ENCODE measurements at places on chromosomes 3 and 15.

GRCh38 chr15:38547255-38547997 is 17.2 kb downstream of the RASGRP1 start:
- DNase-seq = no peak

DNA sequence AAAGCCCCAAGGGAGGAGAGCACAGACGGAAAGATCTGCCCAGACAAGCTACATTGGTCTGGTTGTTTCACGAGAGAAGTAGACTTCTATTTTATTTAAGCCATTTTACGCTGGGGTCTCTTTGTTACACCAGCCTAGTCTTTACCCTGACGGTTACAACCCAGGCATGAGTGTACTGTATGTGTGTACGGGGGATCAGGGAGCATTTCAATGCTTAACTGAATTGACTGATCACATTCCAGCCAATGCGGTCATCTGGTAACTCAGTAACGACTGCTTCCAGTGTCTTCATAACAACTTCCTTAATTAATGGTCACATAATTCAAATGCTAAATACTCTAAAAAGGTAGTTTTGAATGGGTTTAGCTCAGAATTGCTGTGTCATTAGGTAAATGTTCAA is 288.6 kb downstream of the FOXP1 start:
- no peak for DNase-seq

DNA sequence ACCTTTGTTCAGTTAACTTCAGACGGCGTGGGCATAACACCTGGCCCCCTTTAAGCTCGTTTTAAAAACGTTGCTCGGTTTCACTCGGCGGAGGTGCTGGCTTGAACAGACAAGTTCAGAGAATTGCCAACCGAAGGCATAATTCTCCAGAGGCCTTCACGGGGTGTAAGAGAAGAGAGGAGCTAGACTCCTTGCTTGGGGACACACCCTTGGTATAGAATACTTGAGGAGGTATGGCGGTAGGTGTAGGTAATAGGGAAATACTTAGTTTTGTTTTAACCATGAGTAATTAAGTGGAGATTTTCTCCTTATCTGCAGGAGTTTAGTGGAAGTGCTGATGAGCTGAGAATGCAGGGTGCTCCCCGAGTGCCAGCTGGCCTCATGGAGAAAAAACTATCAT is 921 bp downstream of the FBXL2 start:
- no peak for DNase-seq

DNA sequence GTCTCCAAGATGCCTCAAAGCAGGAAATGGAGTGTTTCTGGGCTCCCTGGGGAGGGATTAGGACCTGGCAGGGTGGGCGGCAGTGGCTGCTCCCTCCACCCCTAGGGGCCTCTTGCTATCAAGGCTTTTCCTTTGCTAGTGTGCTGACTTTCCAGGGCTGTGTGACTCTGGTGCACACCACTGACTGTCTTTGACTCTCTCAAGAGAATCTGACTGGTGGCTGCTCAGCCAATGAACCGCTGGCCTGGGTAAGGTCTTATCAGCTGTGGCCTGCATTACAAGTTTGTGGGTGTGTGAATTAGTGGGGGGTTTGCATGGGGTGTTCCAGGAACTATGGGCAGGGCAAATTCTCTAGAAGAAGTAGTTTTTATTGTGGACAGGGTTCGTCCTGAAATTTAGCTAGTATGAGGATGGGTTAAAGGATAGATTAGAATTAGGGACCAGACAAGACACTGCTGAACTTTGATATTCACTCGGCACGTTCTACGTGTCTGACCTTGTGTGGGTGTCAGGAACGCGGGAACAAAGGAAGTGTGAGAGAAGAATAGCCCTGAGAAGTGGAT is 29.5 kb downstream of the SIAH2 start:
- no peak for DNase-seq

DNA sequence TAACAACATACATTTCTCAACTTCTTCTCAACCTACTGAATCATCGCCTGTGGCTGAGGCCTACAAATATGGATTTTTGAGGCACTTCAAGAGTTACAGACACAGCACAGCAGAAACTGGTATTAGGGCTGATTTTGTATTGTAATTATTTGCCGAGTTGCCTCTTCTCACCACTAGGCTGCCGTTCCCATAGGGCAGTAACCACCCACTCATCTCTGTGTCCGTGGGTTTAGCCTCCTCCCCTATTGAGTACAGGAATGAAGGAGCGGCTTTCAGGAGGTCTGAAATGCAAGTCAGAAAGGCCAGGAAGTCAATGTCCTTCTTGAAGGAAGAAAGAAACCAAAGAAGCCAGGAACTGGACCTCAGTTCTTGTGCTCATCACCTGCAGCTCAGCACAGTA is 220.8 kb downstream of the MTHFS start:
- DNase-seq = no peak

DNA sequence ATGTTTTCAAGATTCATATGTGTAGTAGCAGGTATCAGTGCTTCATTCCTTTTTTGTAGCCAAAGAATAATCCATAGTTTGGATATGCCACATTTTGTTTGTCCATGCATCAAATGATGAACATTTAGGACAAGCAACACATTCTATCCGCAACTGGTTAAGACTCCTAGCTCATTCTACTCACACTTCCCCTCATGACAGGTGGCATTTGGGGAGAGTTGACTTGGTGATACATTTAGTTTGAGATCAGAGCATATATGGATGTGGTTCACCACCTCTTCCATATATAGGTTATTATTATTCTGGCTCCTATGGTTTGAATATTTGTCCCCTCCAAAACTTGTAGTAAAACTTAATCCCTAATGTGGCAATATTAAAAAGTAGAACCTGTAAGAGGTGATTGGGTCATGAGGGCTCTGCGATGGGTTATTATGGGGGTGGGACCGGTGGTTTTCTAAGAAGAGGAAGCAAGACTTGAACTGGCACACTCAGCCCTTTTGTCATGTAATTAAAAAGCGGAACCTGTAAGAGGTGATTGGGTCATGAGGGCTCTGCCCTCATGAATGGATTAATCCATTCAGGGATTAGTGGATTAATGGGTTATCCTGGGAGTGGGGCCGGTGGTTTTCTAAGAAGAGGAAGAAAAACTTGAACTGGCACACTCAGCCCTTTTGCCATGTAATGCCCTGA is 75.3 kb upstream of the HRH1 start:
- DNase-seq = no peak

GRCh38 chr3:51777985-51778384 is 1.1 kb downstream of the IQCF6 start:
- no peak for DNase-seq

GRCh38 chr3:71006810-71007785 is 576.4 kb downstream of the FOXP1 start:
- DNase-seq = no peak

GRCh38 chr3:147388700-147389580 is 17.4 kb downstream of the ZIC4 start:
- DNase-seq = no peak

GRCh38 chr3:46693892-46694226 is 380 bp upstream of the ALS2CL start:
- DNase-seq = peak; percentile 54

DNA sequence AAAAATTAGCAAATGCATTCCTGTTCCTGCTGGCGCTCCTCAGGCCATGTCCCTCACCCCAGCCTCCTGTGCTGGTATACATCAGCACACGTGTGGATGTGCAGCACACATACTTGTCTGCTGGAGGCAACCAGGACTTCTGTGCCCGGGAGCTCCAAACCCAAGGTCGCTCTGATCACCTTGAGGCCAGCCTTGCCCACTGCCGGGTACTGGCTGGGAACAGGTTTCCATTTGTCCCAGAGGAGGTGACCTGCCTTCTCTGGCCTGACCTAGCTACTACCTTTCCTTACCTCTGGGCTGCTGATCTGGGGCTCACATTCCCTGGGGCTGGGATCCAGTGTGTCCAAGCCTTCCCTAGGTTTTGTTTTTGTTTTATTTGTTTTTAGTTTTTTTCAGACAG is 12.1 kb downstream of the PRKCD start:
- no peak for DNase-seq

GRCh38 chr3:195876297-195877064 is 31.9 kb downstream of the TNK2 start:
- DNase-seq = peak; percentile 22

GRCh38 chr3:161766331-161766730 is 269.7 kb downstream of the OTOL1 start:
- no peak for DNase-seq

GRCh38 chr15:36254426-36254825 is 325.0 kb upstream of the CDIN1 start:
- DNase-seq = no peak

- peak; percentile 87 for DNase-seq
Observed at GRCh38 chr15:67120839-67121643, 55.6 kb downstream of the SMAD3 start.

GRCh38 chr15:98767692-98768091 is 119.4 kb downstream of the IGF1R start:
- no peak for DNase-seq

- no peak for DNase-seq
Observed at GRCh38 chr3:130748467-130748861, 1.8 kb upstream of the PIK3R4 start.

GRCh38 chr15:85878828-85879225 is 84.1 kb upstream of the KLHL25 start:
- no peak for DNase-seq

- no peak for DNase-seq
Observed at GRCh38 chr3:195137638-195138588, 133.0 kb downstream of the XXYLT1 start.

DNA sequence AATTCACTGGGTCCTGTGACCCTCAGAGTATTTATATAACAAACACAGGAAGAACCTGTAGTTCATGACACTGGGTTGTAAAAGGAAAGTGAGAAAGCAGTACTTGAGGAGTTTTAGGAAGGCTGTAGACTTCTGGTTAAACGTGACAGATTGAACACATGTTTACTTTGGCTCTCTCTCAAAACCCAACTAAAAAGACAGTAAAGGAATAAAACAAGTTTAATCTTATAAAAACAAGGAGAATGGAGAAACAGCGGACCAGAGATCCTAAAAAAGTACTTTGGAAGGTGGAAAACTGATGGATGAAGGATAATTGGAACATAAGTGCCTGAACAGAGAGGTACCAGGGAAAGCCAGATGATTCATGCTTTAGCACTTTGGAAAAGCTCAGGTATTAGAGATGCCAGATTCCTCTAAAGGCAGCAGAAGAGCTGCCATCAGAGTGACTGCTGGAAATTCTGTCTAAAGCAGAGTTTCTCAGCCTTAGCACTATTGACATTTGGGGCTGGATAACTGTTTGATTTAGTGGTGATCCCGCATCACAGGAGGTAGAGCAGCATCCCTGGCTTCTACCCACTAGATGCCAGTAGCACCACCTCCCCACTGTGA is 182.9 kb upstream of the RORA start:
- DNase-seq = no peak

- no peak for DNase-seq
Observed at GRCh38 chr3:2246873-2247648, 148.4 kb downstream of the CNTN4 start.

DNA sequence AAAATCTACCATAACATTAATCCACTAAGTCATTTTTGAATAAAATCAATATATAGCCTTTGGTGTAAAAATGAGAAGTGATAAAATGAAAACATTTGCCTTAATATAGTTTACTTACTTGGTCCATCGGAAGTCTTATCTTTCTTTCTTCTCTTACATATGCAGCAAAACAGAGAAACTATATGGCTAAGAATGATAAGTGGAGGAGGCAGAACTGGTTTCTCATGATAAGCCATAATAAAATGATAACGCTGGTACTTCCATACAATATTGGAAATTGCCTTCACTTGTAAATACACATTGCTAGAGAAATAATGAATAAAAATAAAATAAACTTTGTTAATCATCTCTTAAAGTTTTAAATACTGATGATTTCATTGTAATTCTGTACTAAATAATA is 47.8 kb upstream of the USP50 start:
- DNase-seq = no peak

DNA sequence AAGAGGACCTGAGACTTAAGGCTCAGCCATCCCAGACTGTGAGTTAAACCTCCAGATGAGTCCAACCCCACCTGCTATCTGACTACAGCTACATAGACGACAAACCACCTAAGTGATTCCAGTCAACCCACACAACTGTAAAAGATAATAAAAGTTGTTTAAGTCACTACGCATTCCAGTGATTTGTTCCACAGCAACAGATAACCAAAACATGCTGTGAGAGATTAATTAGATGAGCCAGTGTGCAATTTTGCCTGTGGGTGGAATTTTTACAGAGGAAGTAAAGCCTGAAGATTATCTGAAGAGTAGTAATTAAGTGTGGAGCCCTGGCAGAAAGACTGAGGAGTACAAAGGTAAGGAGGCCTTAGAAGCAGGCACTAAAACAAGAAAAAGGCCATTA is 5.4 kb downstream of the BTBD1 start:
- no peak for DNase-seq

- no peak for DNase-seq
Observed at GRCh38 chr3:133506215-133506901, 67.1 kb upstream of the CDV3 start.

- DNase-seq = no peak
Observed at GRCh38 chr15:68232937-68233336, 3.4 kb upstream of the CLN6 start.

- DNase-seq = no peak
Observed at GRCh38 chr15:53808058-53808706, 48.7 kb upstream of the WDR72 start.

DNA sequence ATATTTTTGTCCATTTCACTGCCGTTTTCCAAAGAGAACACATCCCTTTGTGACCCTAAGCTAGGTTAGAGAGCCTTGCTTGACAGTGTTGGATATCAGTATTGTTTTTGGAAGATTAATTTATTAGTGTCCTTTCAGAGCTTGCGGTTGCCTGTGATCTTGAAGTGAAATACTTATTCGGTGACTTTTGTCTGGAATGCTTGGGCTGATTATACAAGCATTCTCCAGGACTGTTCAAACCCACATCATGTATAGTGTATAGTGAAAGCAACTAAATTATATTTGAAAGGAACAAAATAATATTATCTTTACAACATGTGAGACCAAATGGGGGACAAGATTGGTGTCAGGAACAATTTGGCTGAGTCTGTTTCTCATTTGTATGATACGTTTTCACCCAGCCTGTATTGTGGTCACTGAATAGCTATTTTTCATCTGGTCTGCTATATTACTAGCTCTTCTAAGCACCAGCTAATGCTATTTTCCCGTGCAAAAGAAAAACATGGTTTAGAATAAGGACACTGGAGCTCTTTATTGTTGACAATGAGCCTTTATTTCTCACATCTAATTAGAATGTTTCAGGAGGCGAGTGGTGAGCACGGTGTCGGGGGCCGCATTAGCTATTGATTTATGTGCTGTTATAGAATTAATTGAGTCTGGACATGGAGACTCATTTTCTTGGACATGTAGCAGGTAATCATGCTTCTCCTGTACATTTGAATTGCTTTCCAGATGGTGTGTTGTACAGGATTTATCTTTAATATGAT is 158.1 kb downstream of the APBA2 start:
- no peak for DNase-seq

DNA sequence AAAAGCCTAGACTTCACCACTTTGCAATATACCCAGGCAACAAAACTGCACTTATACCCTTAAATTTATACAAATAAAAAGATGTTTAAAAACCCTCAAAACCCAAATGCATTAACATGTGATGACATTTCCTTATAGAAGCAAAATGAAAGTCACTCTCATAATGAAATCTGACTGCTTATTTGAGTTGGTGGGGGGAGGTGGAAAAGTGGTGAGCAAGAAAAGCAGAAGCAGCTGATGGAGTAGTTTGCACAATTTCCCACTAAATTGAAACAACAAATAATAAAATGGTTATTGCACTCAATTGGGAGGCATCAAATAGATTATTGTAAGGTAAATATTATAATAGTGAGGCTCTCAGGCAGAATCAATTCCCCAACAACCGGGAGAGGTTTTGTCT is 54.0 kb upstream of the GADL1 start:
- no peak for DNase-seq

GRCh38 chr3:31407665-31408064 is 125.1 kb upstream of the STT3B start:
- DNase-seq = no peak
